ENCODE measurements at places on chromosomes 4 and X.

DNA sequence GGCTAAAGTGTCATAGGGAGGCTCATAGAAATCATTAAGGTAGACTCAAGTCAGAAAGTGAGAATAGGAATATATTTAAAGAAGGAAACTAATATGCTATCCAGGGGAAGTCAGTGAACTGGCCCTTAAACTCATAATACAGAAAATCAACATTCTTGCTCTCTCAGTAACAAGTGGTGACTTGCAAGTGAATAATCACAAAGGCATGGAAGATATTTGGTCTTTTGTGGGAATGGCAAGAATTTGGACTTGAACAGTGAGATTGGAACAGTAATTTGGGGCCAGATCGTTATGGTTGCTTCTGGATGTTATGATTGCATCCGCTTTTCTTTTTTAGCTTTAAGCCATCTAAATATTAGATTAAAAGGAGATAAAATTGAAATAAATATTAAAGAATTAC, 103.8 kb downstream of the TBC1D19 start:
- DNase-seq, result no peak

- no peak for DNase-seq
Observed at GRCh38 chr4:108900018-108900580, 137.2 kb upstream of the ETNPPL start.

GRCh38 chrX:68696267-68696990, 49.0 kb downstream of the STARD8 start:
- no peak for DNase-seq

- DNase-seq, result peak; percentile 59
Observed at GRCh38 chr4:38160487-38161207, 200.4 kb downstream of the PTTG2 start.

DNA sequence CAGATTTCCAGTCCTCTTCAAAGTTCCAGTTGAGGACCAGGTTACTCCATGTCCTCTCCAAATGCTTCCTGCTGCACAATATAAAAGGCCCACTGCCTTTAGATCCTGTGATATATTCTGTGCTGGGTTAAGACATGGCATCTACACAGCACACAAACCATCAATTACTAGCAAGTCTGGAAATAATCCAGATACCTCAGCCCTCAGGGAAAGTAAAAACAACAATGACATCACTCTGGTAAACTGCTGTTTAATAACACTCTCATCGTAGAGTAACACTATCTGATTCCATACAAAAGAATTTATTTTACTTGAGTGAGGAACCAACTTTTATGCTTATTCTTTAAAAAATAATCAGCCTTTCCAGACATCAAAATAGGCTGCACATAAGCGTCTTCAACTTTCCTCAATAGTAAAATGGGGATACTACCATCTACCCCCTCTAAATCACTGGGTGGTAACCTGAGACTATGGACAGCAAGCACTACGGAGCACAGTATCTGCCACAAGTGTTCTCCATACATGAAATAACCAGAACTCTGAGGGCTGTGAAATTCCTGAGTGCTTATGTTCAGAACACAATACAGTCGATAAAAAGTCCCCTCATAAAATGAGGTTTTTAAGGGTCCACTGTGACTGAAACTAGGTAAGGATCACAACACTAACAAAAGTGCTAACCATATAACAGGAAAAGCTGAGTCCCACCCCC, 53.4 kb downstream of the ABCG2 start:
- DNase-seq, result peak; percentile 76

DNA sequence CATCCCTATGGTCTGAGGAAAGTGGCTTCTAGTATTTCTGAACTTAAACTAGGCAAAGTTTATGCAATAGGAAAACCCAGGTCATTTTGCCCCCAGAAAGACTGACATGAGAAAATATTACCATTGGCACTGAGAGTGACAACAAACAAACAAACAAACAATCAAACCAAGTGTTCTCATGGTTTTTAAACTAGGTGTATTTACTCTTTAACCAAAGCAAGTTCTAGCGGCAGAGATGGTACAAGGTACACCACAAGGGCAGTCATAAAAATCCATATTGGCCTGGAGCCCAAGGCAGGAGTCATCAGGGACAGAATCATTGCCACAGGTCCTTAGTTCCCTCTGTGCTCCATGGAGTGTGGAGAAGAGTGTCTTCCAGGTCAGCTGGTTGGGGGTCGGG, 26.0 kb upstream of the ENPEP start:
- DNase-seq, result no peak

DNA sequence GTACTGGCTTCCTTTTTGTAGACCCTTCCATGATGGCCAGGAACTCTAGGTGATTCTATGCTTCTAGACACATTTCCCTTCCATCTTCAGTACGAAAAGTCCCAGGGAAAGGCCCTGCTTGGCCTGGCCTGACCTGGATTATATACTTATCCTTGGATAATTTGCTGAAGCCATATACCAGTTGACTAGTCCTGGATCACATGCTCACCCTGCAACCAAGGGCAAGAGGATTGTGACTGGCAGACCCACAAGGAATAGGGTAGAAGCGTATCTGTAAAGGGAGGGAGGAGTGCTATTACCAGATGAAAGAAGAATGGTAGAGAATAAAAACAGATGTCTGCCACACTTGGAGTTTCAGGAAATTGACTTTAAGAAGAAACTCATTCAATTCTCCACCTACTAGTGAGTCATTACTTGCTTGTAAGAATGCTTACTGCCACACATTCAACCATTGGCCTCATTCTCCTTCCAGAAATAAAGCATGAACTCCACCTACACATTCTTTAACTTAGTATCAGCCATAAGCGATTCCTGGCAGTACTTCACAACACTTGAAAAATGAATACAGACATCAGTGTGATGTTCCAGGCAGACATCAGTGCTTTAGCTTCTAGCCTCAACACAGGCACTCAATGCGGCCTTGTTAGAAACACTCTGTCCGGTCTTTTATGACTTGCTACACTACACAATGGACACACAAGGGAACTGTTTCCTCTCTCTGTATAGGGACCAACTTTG, 141.8 kb downstream of the CBR4 start:
- DNase-seq, result no peak

- no peak for DNase-seq
Observed at GRCh38 chrX:30779453-30780030, 109.5 kb downstream of the TAB3 start.

GRCh38 chrX:121256647-121257046, 209.2 kb downstream of the GLUD2 start:
- DNase-seq, result peak; percentile 70

GRCh38 chr4:3082925-3083515, 8.5 kb downstream of the HTT start:
- DNase-seq, result no peak

DNA sequence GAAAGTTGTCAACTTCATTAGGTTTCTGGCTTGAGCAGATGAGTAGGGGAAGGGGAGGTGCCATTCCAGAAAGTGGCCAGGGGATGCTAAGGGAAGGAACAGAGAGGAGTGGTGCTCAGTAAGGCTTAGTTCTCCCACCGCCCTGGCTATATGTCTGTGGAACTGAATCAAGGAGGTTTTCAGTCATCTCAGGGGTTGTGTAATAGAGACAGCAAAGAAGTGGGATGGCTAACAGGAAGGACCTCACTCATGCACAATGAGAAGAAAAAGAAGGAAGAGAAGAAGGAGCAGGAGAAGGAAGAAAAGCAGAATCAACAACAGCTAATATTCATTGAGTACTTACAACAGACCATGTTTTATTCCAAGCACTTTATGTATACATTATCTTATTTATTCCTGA, 368.7 kb downstream of the MID1IP1 start:
- no peak for DNase-seq

- no peak for DNase-seq
Observed at GRCh38 chr4:42411803-42412202, 14.5 kb downstream of the SHISA3 start.

All from foreskin melanocyte (primary cell).